ENCODE measurements at places on chromosomes 2 and 18. TPM values are rescaled to one million over a fixed set of nuclear protein-coding genes. Genes with fewer than 3 reads are reported as not detected.

KIF5C gene
- polyA plus RNA-seq, result 119 TPM

SCN9A gene
- polyA plus RNA-seq, result 1.1 TPM

DUSP19 gene
- 4.4 TPM for polyA plus RNA-seq

NETO1 gene
- 20.0 TPM for polyA plus RNA-seq

LBH gene
- polyA plus RNA-seq, result 0.70 TPM

FAM110C gene
- 2.0 TPM for polyA plus RNA-seq

TBC1D8 gene
- 3.3 TPM for polyA plus RNA-seq

NGEF gene
- 5.7 TPM for polyA plus RNA-seq

INPP4A gene
- 62.6 TPM for polyA plus RNA-seq

TNFRSF11A gene
- 3.4 TPM for polyA plus RNA-seq

CD8B gene
- polyA plus RNA-seq, result not detected

SLC23A3 gene
- polyA plus RNA-seq, result not detected

RAB17 gene
- not detected for polyA plus RNA-seq

Measured in Purkinje cell (primary cell).